ENCODE measurements at places on chromosomes 12 and 14.

DNA sequence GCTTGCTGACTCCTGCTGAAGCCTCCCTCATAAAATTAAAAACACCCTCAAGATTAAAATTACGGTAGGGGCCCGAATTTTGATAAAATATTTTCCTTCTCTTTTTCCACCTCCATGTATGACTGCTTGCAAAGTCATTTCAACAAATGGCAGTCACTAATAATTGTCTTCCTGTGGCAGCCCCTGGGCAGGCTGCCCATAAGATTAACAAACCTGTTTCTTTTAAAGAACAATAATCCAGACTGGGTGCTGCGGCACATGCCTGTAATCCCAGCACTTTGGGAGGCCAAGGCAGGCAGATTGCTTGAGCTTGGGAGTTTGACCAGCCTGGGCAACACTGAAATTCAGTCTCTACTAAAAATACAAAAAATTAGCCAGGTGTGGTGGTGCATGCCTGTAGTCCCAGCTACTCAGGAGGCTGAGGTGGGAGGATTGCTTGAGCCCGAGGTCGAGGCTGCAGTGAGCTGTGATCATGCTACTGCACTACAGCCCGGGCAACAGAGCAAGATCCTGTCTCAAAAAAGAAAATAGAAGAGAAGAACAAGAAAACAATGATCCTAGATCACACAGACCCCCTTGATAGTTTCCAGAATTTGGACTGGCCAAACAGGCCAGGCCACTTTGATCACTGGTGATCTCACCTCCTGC, 8.7 kb downstream of the SAV1 start:
- DNase-seq, result no peak

DNA sequence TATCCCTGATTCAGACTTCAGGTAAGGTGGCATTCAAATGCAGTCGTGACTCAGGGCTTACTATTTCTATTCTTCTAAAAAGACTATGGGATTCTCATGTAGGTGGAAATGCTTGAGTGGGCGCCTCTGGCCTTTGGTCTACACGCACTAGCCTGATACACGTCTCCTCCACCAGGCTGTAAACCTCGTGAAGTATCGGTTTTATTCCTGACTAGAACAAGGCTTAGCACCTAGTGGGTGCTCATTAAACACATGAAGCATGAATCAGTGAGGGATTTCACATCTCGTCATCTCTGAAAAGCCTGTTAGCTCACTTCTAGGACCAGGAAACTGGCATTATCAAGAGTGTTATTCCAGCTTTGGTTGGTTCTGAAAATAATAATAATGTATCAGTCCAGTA, 17.7 kb upstream of the HNF1A start:
- DNase-seq, result peak; percentile 46

DNA sequence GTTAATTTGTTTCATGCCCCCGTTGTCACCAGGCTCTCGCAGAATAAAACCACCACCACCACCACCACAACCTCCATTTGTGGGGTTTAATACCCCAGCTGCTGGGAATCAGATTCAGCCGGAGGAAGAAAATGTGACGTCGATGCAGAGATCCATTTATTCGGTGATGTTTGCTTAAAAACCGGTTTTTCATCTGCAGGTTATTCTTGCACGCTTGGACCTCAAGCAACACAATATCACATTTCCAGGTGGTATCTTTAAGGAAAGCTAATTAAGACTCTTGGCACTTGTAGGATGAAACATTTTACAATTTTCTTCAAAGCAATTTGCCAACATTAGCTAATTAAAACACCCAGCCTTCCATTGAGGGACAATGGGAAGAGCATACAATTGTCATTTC, 39.8 kb downstream of the SPRING1 start:
- no peak for DNase-seq

- no peak for DNase-seq
Measured at GRCh38 chr12:106022568-106023012, 116.2 kb downstream of the NUAK1 start.

DNA sequence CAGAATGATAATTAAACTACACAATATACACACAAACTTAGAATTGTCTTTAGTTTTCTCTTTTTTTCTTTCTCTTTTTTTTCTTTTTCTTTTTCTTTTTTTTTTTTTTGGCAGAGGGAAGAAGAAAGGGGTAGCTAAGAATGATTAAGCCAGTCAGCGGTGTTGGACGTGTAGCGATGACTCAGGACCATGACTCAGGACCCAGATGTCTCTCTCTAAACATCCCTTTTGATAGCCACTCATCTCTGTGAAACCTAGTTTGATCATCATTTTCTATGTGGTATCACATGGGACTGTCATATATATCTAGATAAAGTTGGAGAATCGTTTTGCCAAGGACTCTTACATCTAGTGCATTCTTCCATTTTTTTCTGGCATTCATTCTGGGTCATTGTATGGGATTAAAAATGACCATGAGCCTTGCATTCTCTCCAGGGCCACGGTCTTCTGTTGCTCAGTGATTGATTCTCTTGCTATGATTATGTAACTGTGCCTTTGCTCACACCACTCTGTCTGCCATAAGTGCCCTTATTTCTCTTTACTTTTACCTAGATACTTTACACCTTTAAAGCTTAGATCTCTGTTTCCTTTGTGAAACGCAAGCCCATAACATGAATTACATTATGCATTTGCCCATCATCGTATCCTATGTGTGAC, 26.6 kb upstream of the NRXN3 start:
- no peak for DNase-seq

DNA sequence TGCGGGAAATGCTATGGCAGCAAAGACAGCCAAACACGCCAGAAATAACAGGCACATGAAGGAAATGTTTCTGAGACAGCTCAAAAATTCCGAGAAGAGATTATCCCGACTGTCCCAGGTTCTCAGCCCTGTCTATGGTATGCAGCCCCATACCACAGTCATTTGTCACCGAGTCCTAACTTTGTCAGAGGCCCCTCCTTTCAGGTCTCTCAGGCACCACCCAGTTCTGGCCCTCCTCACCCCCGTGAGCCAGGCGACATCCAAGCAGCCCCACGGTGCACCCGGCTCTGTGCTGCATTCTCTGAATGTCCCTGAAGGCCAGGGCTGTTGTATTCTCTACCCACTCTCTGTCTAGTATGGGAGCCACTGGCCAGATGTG, 24.0 kb downstream of the SSH1 start:
- DNase-seq, result no peak

GRCh38 chr12:54300732-54301427, at the start of gene NFE2:
Gene NFE2 (minus strand): TSS chr12:54301015. CDS start chr12:54295248, 5,767 bp downstream.
- DNase-seq, result peak; percentile 27

GRCh38 chr12:116708826-116709756, 28.8 kb downstream of the SPRING1 start:
- peak; percentile 53 for DNase-seq

GRCh38 chr12:40446385-40446784, 221.6 kb downstream of the LRRK2 start:
- DNase-seq, result peak; percentile 30

GRCh38 chr12:11040162-11040561, 9.0 kb upstream of the TAS2R31 start:
- DNase-seq, result no peak

- peak; percentile 46 for DNase-seq
Measured at GRCh38 chr14:36518586-36519430, 1.2 kb downstream of the NKX2-1 start.

- DNase-seq, result no peak
Measured at GRCh38 chr12:93664573-93665138, 12.5 kb upstream of the CRADD start.

DNA sequence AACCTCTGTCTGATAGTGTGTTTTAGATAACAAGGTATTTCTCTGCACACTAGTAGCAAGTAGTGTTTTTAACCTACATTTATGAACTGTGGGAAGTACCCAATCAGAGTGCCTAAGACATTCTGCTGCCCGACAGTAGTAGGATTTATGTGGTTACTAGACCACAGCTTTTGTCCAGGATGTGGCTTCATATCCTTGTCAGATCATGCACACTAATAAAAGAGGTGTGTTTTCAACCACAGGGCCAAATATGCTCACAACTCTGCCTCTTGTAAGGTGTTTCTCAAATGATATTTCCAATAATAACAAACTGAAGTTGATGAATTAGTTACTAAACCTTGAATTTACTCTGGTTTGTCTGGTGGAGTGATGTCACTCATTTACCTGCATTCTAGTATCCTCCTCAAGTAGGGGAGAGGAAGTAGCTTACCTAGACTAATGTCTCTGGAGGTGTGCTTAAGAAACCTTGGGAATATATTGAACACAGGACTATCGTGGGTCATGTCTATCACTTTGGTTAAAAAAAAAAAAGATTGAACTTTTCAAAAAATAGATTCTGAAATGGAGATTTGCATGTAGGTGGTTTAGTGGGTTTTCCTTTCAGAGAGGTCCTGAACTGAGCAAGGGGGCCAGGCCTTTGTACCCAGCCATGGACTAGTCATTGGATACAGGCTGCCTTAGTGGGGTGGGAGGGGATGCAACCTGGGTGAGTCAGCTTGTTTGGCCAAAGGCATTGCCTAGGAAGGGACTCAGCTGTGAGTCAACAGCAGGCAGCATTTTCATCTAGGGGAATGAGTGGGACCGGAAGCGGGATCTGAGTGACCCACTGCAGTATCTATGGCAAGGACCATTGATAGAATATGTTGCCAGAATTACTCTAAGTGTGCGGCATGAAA, 14.1 kb downstream of the FBXW8 start:
- DNase-seq, result no peak

DNA sequence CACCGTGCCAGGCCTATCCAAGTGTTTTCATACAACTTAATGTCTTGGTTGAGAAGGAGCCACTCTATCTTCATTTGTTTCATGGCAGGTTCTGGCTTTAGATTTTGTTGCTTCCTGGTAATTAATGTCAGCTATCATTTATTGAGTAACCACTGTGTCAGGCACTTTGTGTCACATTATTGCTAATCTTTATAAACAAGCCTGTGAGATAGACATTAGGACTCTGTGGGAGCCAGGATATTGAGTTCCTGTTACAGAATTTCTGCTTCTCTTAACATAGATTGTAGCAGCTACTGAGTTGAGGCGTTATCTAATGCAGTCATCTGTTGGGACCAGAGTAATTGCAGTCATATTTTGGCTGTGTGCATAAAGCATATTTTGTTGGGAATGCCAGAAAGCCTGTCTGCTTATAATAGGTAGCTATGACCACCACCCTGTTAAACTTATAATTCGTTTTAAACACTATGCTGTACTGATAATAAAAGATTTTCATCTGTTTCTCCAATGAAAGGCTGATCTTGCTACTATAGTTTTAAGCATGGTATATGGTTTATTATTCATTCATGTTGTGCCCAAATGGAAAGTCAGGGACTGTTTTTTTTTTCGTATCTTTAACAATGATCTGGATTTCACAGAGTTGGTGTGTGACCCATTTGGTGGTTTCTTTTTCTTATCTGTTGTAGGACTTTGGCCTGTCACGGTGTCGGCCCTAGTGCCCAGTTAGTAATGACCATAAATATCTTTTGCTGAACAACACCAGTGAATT, 432.6 kb downstream of the PCNX1 start:
- DNase-seq, result no peak

- no peak for DNase-seq
Measured at GRCh38 chr14:102923925-102924486, 1.5 kb downstream of the AMN start.

DNA sequence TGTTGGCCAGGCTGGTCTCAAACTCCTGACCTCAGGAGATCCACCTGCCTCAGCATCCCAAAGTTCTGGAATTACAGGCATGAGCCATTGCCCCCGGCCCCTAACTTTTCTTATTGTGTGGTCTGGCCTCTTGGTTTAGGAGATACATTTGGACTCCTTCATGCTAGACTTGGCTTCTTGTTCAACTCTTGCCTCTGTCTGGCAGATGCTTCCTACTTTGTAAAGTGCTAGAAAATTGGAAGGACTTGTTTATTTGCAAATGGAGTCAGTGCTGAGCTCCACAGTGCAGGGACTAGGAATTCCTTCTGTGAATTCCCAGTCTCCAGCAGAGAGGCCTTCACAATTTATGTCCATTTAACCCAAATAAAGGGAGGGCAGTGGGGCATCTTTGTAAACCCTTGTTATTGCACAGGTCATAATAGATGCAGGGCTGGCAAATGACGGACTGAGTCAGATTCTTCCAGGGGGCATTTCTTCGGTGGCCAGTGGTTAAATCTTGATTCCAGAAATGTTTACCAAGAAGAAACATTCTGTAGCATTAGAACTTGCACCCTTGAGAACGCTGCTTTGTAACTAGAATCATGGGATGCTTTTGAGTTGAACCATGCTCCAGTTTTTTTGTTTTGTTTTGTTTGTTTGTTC, 73.8 kb upstream of the TBX3 start:
- no peak for DNase-seq

- DNase-seq, result no peak
Measured at GRCh38 chr12:46578190-46578982, 205.8 kb upstream of the SLC38A2 start.

DNA sequence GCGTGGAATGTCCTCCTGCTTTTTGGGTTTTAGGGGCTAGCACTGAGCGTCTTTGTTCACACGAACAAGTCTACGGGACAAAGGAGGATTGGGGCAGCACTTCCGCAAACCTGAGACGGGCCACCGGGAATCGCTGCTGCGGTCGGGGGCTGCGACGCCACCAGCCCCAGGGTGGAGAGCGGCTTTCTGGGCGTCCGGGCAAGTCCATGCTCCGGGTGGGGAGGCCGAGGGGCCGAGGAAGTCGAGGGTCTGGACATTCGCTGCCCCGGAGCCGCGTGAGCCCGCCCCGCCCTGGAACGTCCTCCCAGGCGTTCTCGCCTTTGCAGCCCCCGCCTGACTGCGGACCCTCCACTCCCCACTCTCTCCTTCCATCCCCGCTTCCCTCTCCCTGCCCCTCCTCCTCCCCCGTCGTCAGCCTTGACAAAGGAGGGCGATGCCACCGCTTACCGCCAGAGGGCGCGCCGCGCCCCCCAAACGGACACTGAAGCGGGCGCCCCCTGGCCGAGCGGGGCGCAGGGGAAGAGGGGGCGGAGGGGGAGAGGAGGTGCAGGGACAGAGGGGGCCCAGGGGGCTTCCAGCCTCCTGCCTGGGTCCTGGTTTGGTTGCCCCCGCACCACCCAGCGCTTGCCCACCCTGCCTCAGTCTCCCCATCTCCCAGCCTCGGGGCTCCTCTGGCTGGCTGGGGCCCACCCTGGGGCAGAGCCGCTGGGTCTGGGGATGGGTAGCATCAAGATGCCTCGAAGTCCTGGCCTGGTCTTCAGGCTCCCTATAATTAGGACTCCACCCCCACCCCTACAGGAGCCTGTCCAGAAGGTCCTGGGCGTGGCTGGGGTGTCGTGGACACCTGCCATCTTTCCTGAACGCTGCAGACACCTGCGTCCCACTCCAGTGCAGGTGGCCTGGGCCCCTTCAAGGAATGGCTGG, 39.1 kb upstream of the INF2 start:
- DNase-seq, result peak; percentile 92

- DNase-seq, result no peak
Measured at GRCh38 chr12:2265461-2266167, 212.8 kb downstream of the CACNA1C start.
